ENCODE measurements at places on chromosomes 11 and 22.

- peak; percentile 45 for DNase-seq
Measured at GRCh38 chr11:65606876-65607613, 7.0 kb downstream of the MAP3K11 start.

GRCh38 chr11:68042219-68043028 lies 3.6 kb downstream of the TCIRG1 start:
- no peak for DNase-seq

DNA sequence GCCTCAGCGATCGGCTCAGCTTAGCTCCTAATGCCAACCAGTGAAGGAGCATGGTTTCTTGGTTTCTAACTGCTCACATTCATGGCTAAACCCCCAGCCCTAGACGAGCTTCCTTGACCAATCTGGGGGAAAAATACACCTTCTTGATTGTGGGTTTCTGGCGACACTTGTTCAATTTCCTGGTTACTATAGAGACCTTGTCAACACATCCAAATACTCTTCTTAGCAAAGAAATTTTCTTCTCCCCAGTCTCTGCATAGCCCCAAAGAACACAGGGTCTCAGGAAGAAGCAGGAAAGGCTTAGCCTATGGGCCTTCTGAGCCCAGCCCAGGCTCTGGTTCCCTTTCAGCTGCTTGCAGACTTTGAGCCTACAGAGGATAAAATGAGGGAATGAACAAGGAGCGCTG lies 88.5 kb upstream of the SYT13 start:
- DNase-seq = no peak

GRCh38 chr11:91174734-91175133 lies 951.9 kb upstream of the CHORDC1 start:
- no peak for DNase-seq

DNA sequence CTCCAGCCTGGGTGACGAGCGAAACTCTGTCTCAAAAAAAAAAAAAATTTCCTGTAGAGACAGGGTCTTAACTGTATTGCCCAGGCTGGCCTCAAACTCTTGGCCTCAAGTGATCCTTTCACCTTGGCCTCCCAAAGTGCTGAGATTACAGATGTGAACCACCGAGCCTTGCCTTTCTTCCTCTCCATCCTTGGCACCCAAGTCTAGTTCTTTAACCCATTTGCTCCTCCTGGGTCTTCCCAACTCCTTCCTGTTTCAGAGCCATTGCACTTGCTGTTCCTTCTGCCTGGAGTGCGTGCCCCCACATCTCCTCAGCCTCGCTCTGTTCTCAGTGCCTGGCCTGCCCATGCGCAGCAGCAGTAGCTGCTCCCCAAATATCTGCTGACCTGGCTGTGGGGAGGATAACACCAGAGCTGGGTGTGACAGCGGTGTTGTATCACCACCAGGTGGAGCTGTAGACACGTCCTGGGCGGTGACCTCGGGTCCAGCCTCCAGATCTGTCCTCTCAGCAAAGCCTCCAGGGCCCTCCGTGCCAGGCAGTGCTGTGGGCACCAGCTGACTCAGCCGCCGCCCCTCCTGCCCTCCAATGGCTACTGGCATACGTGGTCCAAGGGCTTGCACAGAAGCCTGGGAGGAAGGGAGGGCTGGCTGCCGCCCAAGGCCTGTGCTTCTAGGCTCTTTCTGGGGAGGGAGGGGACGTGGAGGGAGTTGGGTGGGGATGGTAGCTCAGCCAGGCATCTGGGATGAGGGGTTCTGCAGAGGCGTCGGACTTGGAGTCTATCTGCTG lies 22.0 kb downstream of the TEF start:
- peak; percentile 90 for DNase-seq

DNA sequence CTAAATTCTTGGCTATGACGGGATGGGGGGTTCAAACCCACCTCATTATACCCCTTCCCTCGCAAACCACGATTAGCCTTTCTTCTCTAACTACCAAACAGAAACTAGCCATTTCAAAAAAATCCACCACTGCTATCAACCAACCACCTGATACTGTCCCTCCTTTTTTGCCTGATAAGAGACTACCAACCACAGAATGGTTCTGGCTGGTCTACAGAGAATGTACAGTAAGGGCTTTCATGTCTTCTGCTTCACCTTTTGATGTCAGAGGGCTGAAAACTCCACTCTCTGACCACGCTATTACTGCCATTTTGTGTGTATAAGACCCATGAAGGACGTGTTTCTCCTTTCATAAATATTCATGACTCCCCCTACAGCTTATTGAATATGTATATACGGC lies 19.1 kb downstream of the RIC3 start:
- no peak for DNase-seq

DNA sequence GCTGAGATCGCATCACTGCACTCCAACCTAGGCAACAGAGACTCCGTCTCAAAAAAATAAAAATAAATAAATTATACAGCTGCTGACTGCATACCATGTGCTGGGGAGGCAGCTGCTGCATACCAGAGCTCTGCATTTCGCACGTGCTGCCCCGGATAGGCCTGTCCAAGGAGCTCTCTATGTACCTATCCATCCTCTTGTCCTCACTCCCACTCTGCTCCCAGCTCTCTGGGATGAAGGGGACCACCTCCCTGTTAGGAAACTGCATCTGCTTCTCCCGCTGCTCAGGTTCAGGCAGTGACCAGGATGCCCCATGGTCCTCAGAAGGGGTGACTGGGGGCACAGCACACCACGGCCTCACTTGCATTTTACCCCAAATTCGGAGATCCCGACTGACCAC lies 302.3 kb downstream of the BRD1 start:
- no peak for DNase-seq

DNA sequence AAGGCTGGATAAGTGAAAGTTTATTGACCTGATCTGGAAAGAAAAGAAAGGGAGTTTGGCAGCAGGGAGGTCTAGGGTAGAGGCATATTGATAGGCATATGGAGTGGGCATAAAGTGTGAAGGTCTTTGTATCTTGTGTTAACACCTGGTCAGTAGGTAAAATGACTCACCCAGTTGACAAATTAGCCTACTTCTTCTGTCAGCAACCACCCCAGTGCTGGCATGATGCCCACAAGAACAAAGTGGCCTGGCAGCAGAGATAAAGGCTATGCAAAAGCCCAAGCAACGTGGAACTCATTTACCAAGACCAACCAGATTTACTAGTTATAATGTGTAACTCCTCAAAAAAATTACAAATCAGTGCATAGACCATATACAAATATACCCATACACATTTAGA lies 4.9 kb downstream of the OR10A3 start:
- DNase-seq = no peak

DNA sequence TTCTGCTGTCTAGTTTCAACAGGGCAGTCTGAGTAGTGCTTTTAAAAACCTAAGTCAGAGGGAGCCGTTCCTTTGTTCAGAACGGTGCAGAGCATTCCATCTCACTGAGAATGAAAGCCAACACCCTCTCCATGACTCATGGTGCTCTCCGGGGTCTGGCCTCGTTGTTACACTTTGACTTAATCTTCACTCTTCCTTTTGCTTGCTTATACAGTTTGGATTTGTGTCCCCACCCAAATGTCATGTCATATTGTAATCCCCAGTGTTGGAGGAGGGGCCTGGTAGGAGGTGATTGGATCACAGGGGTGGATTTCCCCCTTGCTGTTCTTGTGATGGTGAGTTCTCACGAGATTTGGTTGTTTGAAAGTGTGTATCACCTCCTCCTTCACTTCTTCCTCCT lies 292.2 kb downstream of the ST3GAL4 start:
- no peak for DNase-seq

DNA sequence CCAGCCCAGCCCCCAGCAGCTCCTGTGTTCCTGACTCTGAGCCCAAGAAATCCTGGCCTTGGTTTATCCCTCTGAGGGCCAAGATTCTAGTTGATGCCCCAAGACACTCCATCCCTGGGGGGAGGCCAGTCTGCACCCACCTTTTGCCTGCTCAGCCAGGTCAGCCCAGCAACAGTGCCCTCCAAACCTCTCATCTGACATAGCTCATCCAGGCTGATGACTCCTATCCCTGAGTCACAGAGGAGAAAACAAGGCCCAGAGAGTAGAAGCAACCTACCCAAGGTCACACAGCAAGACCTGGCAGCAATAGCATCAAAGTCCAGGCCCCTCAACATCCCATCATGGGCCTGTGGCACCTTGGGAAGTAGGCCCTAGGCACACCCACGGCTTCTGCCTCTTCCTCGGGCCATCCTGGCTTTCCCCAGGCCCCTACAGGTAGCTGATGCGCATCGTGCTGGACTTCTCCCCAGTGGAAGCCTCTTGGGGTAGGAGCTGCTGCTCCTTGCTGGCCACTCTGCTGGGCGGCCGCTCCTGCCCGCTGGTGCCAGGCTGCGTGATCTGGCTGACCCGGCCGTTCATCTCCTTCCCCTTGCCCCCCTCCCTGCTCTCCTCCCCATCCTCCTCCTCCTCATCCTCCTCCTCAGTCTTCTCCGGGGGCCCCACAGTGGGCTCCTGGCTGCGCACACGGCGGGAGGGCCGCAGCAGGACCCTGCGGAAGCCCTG lies 6.0 kb downstream of the SSTR3 start:
- no peak for DNase-seq

DNA sequence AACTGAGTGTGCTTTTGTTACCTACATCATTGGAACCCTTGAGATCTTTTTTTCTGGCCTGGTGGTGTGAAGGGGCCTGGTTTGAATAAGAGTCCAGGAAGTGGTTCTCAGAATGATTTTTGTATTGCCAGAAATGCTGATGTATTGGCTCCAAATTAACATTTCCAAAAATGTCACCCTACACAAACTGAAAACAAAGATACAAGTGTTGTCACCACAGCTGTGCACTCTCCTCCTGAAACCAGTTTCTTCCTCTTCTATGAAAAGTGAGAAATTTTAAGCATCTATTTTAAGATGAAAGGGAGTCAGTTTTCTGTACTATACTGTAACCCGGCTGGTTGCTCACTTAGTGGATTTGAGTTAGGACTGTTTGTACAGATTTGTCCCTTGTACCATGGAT lies 218.8 kb downstream of the PGR start:
- DNase-seq = no peak

GRCh38 chr22:40416636-40417035 lies 46.2 kb downstream of the SGSM3 start:
- DNase-seq = no peak

GRCh38 chr11:76838678-76839068 lies 22.0 kb upstream of the ACER3 start:
- no peak for DNase-seq

DNA sequence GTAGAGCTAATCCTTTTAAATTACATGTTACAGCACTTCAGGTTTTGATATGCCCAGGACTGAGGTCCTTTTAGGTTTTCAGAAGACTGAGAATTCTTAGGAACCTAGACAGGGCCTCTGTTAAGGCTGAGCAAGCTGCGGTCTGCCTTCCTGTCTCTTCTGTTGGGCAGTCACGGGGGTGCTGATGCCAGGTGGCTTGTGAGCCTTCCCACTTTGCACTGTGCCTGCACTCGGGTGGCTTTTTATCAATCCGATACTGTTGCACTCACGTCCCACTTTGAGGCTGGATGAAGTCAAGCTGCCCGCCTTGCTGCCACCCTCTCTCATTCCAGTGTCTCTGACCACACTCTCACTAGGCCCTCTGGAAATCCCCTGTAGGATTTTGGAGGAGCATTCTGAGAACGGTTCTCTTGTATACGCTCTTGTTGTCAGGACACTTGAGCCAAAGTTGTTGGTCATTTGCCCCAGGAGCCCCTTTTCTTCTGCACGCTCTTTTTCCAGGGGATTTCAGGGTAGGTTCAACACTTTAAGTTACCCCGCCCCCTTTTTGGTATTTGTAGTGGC lies 141.8 kb downstream of the TEAD1 start:
- DNase-seq = no peak

- DNase-seq = no peak
Measured at GRCh38 chr22:22674467-22674866, 30.1 kb downstream of the GGTLC2 start.

GRCh38 chr22:45680932-45681700 lies 9.5 kb downstream of the ATXN10 start:
- DNase-seq = no peak

GRCh38 chr11:106986261-106986660 lies 32.0 kb downstream of the GUCY1A2 start:
- DNase-seq = no peak

GRCh38 chr11:39365809-39366436 lies 2093.5 kb downstream of the LRRC4C start:
- DNase-seq = no peak

GRCh38 chr11:10496296-10496936 lies 41.4 kb downstream of the AMPD3 start:
- no peak for DNase-seq
